ENCODE measurements at places on chromosomes 1 and 21.

DNA sequence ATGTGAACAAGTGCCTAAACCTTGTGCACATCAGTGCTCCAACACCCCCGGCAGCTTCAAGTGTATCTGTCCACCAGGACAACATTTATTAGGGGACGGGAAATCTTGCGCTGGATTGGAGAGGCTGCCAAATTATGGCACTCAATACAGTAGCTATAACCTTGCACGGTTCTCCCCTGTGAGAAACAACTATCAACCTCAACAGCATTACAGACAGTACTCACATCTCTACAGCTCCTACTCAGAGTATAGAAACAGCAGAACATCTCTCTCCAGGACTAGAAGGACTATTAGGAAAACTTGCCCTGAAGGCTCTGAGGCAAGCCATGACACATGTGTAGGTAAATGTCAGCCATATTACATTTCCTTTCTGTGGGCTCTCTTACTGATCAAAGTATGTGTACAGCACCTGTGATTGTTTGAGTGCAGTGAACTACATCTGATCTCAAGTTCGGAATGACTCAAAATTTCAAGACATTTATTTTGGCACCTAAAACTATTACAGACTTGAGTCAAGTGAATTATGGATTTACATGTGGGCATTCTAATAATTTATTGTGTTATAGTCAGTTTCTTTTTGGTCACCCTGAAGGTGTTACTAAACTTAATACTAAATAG, 196.5 kb downstream of the TPR start:
- no peaks in the 10 kb centered on the region for H3K4me1 ChIP-seq
- no peaks in the 10 kb centered on the region for H3K36me3 ChIP-seq
- no peaks in the 10 kb centered on the region for H3K27me3 ChIP-seq

DNA sequence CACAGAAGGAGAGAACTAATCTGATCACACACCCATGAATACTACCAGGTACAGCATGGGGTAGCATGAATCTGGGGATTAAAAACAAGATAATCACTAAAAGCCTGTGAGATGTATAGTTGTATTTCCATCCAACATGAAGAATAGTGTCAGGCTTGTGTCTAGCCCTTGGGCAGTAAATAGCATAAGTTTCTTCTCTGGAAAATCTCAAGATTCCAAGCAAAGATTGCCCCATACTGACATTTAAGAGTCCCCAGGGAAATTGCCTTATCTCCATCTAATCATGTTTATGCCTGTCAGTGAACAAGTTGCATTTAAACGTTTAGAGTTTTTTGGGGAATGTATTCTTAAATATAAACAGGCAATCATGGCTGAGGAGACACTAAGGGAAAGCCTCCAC, 109.2 kb upstream of the SERTAD4 start:
- no peak overlapping the region for H3K27ac ChIP-seq
- H3K27me3 ChIP-seq, result no peaks in the 10 kb centered on the region
- no peaks in the 10 kb centered on the region for H3K4me1 ChIP-seq
- H3K36me3 ChIP-seq, result no peaks in the 10 kb centered on the region
- no peak for DNase-seq

- no peaks in the 10 kb centered on the region for H3K36me3 ChIP-seq
- H3K4me3 ChIP-seq, result no peak overlapping the region
- DNase-seq, result no peak
- no peak overlapping the region for H3K27ac ChIP-seq
- H3K4me1 ChIP-seq, result no peaks in the 10 kb centered on the region
These were observed 661.8 kb upstream of the CXADR start for GRCh38 chr21:16851054-16851453.

DNA sequence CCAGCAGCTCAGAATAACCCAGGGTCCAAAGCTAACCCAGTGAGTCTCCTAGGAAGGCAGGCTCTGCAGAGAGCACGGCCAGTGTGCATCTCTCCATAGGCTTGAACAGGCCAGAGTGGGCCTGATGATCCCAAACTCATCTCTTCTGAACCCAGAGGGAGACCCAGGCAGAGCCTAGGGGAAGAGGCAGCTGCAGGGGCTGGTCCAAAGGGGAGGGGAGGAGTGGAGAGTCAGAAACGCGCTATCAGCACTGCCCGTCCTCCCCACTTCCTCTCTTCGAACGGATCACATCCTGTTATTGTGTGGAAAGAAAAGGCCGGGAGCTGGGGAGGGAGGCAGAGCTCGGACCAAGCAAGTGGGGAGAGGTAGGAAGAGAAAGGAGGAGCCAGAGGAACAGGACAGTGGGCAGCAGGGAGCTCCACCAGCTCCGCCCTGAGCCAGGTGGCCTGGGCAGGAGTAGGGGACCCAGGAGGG, 20.2 kb downstream of the TAL1 start:
- H3K36me3 ChIP-seq, result no peaks in the 10 kb centered on the region
- no peak for DNase-seq
- H3K4me3 ChIP-seq, result no peak overlapping the region
- no peak overlapping the region for H3K27ac ChIP-seq
- H3K4me1 ChIP-seq, result no peaks in the 10 kb centered on the region

GRCh38 chr21:33403786-33404585, 773 bp downstream of the IFNGR2 start:
- H3K27me3 ChIP-seq, result no peaks in the 10 kb centered on the region
- no peak for DNase-seq

GRCh38 chr1:225762002-225762441, 15.6 kb upstream of the SRP9 start:
- H3K4me1 ChIP-seq, result no peaks in the 10 kb centered on the region
- H3K27me3 ChIP-seq, result no peaks in the 10 kb centered on the region
- no peak overlapping the region for H3K27ac ChIP-seq
- H3K36me3 ChIP-seq, result no peaks in the 10 kb centered on the region
- no peak overlapping the region for H3K4me3 ChIP-seq
- no peak for DNase-seq

- no peak overlapping the region for H3K27ac ChIP-seq
- DNase-seq, result no peak
- H3K27me3 ChIP-seq, result no peaks in the 10 kb centered on the region
- H3K4me3 ChIP-seq, result no peak overlapping the region
- H3K4me1 ChIP-seq, result no peaks in the 10 kb centered on the region
These were observed 7.7 kb downstream of the WNT9A start for GRCh38 chr1:227939791-227940771.

DNA sequence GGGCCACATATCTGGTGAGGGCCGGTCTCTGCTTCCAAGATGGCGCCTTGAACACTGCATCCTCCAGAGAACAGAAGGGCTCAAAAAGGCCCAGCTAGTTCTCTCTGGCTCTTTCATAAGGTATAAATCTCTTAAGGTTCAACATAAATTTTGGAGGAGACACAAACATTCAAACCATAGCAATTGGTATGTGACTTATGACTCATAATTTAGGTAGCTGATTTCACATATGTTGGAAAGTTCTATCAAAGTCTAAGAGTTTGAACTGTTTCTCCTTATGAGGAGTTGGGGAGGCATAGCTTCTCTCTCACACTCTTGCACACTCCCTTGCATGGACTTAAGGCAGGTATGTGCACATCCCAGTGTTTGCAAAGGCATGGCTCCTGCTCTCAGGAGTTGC, 5.1 kb upstream of the FYB2 start:
- H3K4me1 ChIP-seq, result no peaks in the 10 kb centered on the region
- H3K27ac ChIP-seq, result no peak overlapping the region
- DNase-seq, result no peak

GRCh38 chr1:224113545-224113917, 380 bp upstream of the FBXO28 start:
- peaks cover 32% of the 10 kb centered on the region for H3K4me1 ChIP-seq
- no peaks in the 10 kb centered on the region for H3K27me3 ChIP-seq
- no peaks in the 10 kb centered on the region for H3K36me3 ChIP-seq
- no peak for DNase-seq

- no peaks in the 10 kb centered on the region for H3K36me3 ChIP-seq
- no peak overlapping the region for H3K4me3 ChIP-seq
- DNase-seq, result no peak
- H3K27ac ChIP-seq, result no peak overlapping the region
- H3K4me1 ChIP-seq, result no peaks in the 10 kb centered on the region
These were observed 47.4 kb upstream of the USP25 start for GRCh38 chr21:15682186-15682895.

- H3K36me3 ChIP-seq, result no peaks in the 10 kb centered on the region
- DNase-seq, result no peak
- no peak overlapping the region for H3K27ac ChIP-seq
These were observed 39.5 kb downstream of the TRIM11 start for GRCh38 chr1:228366866-228367741.

- no peak overlapping the region for H3K4me3 ChIP-seq
- no peaks in the 10 kb centered on the region for H3K4me1 ChIP-seq
- peaks cover 5% of the 10 kb centered on the region for H3K27me3 ChIP-seq
- no peaks in the 10 kb centered on the region for H3K36me3 ChIP-seq
- no peak for DNase-seq
- no peak overlapping the region for H3K27ac ChIP-seq
These were observed 789 bp upstream of the PTPN14 start for GRCh38 chr1:214552174-214552608.

DNA sequence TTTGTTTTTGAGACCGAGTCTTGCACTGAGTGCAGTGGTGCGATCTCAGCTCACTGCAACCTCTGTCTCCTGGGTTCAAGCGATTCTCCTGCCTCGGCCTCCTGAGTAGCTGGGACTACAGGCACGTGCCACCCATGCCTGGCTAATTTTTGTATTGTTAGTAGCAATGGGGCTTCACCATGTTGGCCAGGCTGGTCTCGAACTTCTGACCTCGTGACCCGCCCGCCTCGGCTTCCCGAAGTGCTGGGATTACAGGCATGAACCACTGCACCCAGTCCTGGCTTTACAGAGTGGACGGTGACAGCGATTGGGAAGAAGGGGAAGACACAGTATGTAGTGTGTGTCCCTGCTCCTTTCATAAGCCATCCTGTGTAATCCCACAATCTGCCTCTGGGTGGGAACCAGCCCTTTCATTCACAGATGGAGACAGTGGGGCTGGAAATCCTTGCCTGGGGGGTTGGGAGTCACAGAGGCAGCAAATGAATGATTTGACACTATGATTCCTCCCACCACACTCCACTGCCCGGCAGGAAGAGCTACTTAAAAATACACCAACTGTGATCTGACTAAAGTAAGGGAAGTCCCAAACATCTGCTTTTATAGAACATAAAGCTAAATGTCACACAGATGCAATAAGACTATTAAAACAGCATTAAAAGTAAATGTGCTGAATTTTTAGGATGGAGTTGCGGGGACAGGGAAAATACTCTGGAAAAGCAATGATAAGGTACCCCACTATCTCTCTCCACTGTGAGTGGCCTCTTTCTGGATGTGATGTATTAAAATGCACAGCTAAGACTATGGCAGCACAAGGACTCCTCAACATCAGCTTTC, 4.5 kb downstream of the PARP1 start:
- no peaks in the 10 kb centered on the region for H3K27me3 ChIP-seq
- H3K4me1 ChIP-seq, result peaks cover 53% of the 10 kb centered on the region
- H3K27ac ChIP-seq, result no peak overlapping the region
- no peak for DNase-seq
- no peak overlapping the region for H3K4me3 ChIP-seq

DNA sequence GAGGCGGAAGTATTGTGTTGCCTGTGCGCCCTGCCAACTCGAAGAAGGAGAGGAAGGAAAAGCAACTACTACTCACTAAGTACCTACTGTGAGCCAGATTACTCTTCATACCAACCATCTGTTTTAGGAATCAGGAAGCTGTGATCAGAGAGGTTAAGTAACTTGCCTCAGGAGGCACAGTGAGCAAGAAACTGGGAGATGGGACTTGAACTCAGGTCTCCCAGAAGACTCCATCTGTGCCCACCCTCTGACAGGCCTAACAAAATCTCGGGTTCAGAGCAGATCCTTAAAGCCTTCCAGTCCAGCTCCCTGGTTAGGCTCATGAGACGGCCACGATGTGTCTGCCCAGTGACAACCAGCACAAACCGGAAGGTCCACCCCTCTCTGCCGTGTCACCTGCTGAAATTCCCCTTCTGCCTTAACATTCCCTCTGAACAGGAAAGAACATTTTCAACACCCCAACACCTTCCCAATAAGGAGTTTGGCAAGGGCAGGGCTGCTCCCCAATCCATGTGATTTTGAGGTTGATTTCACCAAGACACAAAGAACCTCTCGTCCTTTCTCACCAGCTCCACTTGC, 230.1 kb downstream of the TOMM20 start:
- H3K4me3 ChIP-seq, result no peak overlapping the region
- H3K27ac ChIP-seq, result no peak overlapping the region
- H3K36me3 ChIP-seq, result no peaks in the 10 kb centered on the region

GRCh38 chr1:183096894-183097293, 73.7 kb downstream of the LAMC1 start:
- H3K27ac ChIP-seq, result no peak overlapping the region
- no peak overlapping the region for H3K4me3 ChIP-seq
- no peaks in the 10 kb centered on the region for H3K4me1 ChIP-seq
- no peak for DNase-seq
- no peaks in the 10 kb centered on the region for H3K36me3 ChIP-seq

GRCh38 chr1:51410568-51411460, 80.5 kb upstream of the TTC39A start:
- no peaks in the 10 kb centered on the region for H3K4me1 ChIP-seq
- no peaks in the 10 kb centered on the region for H3K27me3 ChIP-seq
- peaks cover 21% of the 10 kb centered on the region for H3K36me3 ChIP-seq
- DNase-seq, result no peak
- H3K4me3 ChIP-seq, result no peak overlapping the region

DNA sequence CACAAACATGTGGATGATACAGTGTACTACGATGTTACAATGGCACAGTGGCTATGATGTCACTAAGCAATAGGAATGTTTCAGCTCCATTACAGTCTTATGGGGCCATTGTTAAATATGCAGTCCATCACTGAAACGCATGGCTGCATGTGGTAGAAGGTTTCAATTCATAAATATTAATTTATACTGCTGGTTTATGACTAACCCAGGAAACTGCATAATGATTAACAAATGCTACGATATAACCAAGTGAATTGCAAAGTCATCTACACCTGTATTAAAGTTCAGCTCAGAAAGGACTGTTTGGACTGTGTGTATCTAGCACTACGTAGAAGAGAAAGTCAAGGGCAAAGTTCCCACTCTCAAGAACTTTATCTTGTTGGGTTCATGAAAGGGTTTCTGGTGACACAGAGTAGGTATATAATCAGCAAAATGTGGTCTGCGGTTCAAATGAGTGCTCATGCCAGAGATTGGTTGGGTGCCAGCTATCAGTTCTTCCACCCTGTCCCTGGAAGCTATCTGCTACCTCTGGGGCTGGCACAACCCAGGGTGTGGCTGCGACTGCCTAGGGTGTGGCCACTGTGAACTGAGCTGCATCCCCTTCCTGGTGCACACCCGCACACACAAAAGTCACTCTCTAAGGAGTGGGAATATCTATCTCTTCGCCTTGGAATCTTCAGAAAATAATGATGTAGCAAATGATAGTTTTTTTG, 14.8 kb downstream of the MGST3 start:
- H3K4me1 ChIP-seq, result peaks cover 22% of the 10 kb centered on the region
- DNase-seq, result peak; percentile 59
- no peak overlapping the region for H3K27ac ChIP-seq
- peaks cover 4% of the 10 kb centered on the region for H3K36me3 ChIP-seq
- no peaks in the 10 kb centered on the region for H3K27me3 ChIP-seq
- no peak overlapping the region for H3K4me3 ChIP-seq

GRCh38 chr1:204626381-204626780, 59.2 kb downstream of the LRRN2 start:
- H3K27me3 ChIP-seq, result no peaks in the 10 kb centered on the region
- no peak for DNase-seq
- H3K4me1 ChIP-seq, result no peaks in the 10 kb centered on the region
- H3K4me3 ChIP-seq, result no peak overlapping the region

All from CD4-positive, alpha-beta memory T cell (primary cell).